ENCODE measurements at places on chromosomes 11 and 22.

DNA sequence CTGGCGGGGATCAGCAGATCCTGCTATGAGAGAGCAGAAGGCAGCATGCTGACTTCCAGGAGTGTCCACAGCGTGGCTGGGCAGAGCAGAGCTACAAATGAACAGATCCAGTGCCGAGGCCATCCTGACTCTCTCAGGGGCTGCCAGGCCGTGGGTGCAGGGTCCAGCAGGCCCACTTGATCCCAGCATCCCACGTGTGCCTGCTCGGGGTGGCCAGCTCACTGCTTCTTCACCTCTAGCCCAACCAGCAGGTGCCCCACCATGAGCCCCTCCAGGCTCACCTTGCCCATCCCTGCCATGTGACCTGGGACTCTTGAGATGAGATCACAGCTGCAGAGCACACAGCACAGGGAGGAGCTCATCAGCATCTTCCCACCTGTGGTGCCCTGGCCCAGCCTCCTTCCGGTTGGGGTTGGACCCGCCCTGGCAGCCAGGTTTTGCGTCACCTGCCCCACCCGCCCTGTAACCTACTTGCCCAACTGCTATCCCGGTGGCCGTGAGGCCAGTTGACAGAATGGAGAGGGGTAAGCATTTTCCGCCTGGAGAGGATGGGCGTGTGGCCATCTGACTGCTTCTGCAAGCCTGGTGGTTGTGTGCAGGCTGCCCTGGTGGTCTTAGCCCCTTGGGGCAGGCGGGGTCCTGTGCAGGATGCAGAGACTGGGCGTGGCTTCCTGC is 11.0 kb downstream of the TANGO2 start:
- DNase-seq: no peak

DNA sequence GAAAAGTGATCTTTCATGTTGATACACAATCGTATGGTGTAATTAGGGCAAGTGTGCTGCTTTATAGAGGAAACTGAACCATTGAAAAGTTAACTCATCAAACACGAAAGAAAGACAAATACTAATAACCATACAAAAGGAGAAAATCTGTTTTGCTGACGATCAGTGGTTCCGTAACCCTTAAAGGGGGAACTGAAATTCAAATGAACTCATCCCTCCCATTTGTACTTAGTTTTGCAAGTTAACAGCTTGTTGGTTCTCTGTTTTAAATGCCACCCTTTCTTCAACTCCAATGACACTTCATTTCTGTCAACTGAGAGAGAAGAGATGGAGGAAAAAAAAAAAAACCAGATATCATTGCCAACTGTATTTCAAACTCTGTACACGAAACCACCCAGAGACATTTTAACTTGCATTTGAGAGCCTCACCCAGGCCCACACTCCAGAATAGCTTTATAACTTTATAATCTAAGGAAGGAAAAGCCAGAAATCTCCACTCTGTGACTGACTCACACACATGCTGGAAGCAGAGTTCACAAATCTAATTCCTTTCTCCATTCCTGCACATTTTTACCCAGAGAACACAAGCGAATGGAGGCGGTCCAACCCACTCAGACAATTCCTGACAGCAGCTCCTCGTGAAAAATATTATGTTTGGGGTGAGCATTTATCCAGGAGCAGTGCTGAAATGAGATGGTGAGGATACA is 17.4 kb upstream of the CSNK2A3 start:
- no peak for DNase-seq

GRCh38 chr11:5700421-5701054 is 10.9 kb downstream of the TRIM22 start:
- no peak for DNase-seq

- DNase-seq: no peak
Measured at GRCh38 chr22:29971607-29972006, 88.6 kb downstream of the MTMR3 start.

DNA sequence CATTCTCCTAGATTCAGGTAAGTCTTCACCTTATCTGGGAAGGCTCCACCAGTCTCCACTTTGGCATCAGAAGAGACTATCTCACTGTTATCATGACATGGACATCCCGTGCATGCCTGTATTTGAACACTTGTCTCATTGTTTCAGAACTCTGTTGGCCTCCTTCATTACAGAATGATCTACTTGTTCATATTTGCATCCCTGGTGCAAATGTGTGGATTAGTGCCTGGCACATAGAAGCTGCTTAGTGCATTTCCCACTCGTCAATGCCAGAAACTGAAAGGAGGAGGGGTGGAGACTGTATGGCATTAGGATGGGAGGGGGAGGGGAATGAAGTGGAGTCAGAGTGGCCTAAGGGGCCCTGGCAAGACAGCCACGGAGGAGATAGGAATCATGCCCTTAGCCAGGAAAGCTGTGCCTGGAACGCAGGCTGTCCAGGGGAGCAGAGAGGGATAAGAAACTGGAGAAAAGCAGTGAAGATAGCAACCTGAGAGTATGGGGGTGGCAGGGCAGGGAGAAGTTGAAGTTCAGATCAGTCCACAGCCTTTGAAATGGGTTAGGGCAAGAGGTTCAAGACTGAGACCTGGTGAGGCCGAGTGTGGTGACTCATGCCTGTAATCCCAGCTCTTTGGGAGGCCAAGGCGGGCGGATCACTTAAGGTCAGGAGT is 53.8 kb upstream of the CAPRIN1 start:
- peak; percentile 5 for DNase-seq

GRCh38 chr22:45672564-45673481 is 1.2 kb downstream of the ATXN10 start:
- peak; percentile 42 for DNase-seq

GRCh38 chr22:41096841-41097240 is 4.4 kb downstream of the EP300 start:
- DNase-seq: no peak

DNA sequence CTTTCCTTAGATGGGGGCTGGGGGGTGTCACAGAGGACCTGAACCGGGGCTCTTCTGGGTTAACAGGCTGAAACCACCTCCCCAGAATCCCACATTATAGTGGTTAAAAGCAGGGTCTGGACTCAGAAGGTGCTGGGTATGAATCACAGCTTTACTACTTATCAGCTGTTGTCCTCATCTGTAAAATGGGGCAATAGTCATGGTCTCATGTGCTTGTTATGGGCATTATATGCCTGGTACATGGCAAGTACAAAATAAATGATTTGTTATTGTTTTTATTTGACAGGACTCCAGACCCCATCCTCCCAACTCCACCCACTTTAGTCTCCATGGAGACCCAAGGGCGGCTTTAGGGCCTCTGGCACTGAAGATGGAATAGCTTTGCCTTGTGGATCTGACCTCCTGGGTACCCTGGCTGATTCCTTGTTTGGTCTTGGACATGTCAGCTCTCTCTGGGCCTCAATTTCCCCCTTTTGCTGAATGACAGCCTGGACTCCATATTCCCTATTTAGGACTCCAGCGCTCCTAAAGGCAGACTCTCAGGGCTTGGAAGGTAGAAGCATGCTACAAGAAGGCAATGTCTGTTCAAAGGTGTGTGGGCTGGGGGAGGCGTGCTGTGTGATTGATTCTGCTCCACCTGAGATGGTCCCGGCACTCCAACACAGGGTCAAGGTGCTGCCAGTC is 812 bp upstream of the SMTN start:
- no peak for DNase-seq

DNA sequence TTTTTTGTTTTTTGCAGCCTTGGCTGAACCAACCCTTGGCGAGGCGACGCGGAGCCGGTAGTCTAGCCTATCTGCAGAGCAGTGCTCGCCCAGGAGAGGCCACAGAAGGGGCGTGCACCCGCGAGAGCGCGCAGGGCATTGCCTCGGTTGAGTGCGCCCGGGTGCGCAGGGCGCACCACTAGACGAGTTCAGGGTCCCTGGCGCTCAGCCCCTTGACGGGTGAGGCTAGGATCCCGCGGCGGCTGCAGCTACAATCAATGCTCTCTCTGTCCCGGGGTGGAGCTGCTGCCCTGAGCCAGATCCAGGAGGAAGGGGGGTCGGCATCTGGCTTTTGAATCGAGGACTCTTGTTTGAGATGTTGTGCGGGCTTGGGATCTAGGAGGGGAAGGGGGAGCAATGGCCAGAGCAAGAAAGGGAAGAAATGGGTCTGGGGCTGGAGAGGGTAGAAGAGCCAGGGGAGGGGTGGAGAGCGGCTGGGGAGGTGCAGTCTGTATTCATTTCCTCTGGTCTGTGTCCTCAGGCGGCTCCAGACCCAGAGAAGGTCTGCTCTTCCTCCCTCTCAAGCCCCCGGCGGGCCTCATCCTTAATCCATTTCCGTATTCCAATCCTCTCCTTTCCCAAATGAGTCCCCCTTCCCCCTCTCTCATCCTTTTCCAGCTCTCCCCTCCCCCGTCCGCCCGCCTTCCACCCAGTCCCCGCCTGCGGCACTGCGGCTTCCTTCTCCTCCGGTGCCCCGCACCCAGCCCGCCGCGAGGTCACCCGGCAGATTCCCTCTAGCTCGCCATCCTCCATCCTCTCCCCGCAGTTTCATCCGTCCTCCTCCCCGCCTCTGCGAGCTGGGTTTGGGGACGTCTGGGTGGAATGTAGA is 797 bp downstream of the THY1 start:
- DNase-seq: peak; percentile 71

DNA sequence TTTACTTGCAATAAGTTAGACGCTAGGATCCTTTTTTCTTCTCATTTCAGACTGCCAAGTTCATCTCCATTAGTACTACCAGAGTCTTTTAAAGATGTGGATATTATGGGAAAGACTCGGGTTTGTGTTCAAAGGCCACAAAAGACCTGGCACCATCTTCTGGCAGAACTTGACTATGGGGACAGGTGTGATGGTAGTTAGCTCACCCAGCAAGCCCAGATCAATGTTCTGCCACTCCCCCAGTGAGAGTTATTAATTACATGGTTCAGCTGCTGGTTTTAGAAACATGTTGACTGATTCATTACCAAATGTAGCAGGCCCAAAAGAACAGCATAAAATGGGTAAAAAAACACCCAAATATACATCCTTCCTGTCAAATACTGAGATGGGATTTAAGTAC is 333.5 kb upstream of the PITPNB start:
- DNase-seq: no peak

GRCh38 chr11:120512739-120513435 is 1.3 kb downstream of the GRIK4 start:
- DNase-seq: no peak

GRCh38 chr11:32438866-32439489 is 3.6 kb upstream of the WT1 start:
- no peak for DNase-seq

- DNase-seq: no peak
Measured at GRCh38 chr11:17449158-17449557, 27.5 kb downstream of the ABCC8 start.

GRCh38 chr11:33258631-33259205 is 1.5 kb downstream of the HIPK3 start:
- no peak for DNase-seq

GRCh38 chr11:110529043-110529442 is 99.3 kb downstream of the FDX1 start:
- no peak for DNase-seq

GRCh38 chr11:134558916-134559601 is 147.0 kb upstream of the B3GAT1 start:
- DNase-seq: no peak

DNA sequence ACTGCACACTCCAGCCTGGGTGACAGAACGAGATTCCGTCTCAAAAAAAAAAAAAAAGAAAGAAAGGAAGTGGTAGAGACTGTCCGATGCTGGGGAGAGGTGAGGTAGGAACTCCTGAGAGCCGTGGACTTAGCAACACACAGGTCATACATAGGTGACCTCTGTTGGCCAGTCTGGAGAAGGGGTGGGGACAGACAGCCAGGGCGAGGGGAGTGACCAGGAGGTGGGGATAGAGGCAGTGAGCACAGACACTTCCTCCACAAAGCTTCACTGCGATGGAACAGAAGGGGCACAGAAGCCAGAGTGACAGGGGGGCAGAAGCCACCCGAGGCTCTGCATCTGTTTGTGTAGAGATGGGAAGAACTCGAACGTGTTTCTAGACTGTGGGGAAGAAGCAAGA is 47.1 kb downstream of the MYH9 start:
- no peak for DNase-seq

- DNase-seq: no peak
Measured at GRCh38 chr11:66326261-66327111, 9.6 kb upstream of the CD248 start.

DNA sequence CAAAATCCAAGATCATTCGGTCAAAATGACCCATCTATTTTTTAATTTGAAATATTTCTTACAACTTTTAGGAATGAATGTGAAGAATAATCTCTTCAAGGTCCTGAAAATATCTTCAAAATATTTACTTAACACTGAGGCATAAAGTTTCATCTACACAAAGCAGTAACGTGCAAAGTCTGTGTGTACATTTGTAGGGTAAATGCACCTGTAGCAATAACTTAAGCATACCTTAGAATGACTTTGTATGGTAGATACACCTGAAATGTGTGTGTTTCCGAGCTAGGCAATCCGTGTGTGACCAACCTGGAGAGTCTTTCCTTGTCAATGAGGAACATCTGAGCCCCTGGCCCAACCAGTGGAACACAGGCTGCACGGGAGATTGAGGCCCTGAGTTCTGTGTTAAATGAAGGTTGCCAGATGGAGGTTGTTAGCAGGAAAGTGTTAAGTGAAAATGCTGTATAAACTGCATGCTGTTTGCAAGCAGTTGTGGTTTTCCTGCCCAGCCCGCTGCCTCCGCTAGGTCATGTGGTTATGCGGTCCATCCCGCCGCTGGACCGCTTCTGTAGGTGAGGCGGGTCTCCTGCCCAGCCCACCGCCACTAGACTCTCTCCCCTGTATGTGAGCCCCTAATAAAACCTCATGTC is 7.6 kb upstream of the CTR9 start:
- DNase-seq: no peak

GRCh38 chr22:33426451-33426850 is 368.3 kb upstream of the SYN3 start:
- DNase-seq: peak; percentile 53

DNA sequence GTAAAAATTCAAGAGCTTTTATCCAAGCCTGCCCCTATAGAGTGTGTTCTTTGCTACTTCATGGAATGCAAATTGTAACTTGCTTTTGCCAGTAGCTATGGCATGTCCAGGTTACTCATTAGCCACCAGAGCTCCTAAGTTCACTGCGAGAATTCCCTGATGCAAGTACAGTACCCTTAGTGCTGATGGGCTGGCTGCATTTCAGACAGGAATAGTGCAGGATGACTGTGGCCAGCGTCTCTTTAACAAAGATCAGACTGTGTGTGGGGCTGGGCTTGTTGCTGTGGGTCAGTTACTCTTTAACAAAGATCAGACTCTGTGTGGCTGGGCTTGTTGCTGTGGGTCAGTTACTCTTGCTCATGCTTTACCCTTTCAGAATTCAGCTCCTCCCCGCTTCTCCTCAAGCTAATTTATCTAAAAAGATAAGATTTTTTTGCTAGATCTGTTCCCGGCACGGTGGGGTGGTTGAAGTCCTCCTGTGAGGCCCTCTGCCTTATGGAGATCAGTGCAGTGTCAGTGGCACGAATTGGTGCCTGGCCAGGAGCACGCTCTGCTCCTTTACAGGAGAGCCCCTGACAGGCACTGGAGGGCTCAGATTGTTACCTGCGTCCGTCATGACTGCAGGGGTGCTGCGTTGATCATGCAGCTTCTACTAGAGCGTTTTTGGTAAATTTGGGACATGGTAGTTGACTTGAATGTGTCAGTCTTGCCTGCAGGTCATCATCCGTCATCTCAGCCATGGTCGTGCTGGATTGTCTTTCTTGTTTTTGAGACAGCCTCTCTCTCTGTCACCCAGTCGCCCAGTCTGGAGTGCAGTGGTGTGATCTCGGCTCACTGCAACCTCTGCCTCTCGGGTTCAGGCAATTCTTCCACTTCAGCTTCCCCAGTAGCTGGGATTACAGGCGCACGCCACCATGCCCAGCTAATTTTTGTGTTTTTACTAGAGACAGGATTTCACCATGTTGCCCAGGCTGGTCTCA is 27.0 kb downstream of the AP2A2 start:
- peak; percentile 73 for DNase-seq
